RWPE1 (cell line): ENCODE measurements at places on chromosomes 4 and X.

GRCh38 chrX:41720125-41720779 lies 3.7 kb upstream of the GPR82 start:
- DNase-seq: no peak

GRCh38 chr4:57078685-57079521 lies 31.3 kb downstream of the IGFBP7 start:
- DNase-seq: peak; percentile 74

DNA sequence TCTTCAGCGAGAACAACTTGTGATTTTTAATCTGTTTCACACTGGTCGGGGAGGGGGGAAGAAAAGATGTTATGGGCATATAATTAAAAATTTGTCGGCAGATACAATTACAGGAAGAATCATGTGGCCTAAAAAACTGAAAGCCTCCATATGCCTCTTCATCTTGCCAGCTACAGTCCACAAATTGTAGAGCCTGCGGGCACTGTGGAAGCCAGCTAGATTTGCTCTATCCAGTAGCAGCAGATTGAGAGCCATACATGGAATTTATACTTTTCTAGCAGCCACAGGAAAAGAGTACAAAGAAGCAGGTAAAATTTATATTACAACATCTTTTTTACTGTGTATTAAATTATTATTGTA lies 147.3 kb downstream of the TBL1X start:
- no peak for DNase-seq

DNA sequence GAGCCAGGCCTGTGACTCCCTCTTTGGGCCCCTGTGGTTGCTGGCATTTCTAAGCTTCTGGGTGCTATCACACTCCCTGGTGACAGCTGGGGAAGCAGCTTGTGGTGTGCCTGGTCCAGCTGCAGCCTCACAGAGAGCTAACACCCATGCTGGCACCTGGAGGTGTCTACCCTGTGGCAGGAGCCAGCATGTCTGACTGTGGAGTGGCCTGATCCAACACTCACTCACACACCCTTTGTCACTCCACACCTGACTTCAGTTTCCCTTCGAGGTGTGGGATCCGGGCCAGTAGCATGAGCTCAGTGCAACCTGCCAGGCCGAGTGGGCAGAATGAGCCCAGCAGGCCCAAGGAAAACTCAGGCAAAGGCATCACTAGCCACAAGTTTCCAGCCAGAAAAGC lies 67.5 kb downstream of the TECRL start:
- DNase-seq: no peak

GRCh38 chr4:176191974-176192373 lies 3.4 kb downstream of the SPATA4 start:
- DNase-seq: no peak
